ENCODE measurements at places on chromosomes 12 and 14.

- DNase-seq: no peak
Measured at GRCh38 chr14:91674911-91675310, 57.0 kb downstream of the CATSPERB start.

DNA sequence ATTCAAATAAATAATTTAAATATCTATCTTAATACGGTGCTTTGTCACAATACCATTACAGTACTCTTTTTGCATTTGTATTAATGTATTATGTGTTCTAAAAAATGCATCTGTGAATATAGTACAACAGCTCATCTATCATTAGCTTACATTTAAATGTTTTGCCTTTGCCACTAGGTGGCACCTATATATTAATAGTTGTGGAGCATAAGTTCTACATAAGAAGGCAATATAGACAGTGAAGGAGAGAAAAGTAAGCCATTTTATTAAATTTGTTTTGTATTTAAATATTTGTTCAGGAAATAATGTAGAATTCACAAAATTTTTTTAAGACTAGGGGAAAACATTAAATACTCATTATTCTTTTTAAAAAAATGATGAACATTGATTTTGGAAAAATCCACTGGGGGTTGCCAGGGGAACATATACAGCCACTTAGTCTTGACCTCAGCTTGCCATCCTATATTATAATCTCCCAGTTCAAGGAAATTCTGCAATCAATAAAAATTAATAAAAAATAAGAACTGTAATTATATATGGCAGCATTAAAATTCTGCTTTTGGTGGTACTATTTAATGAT, 9.8 kb downstream of the CCER1 start:
- no peak for DNase-seq

GRCh38 chr12:132617822-132618682, 524 bp upstream of the P2RX2 start:
- DNase-seq: no peak

GRCh38 chr12:44021471-44021971, 185.6 kb downstream of the TMEM117 start:
- DNase-seq: no peak

- no peak for DNase-seq
Measured at GRCh38 chr12:121198949-121199348, 11.0 kb upstream of the P2RX4 start.
